ENCODE measurements at places on chromosomes 6 and 20.

GRCh38 chr6:134389658-134390057 lies 71.7 kb upstream of the SGK1 start:
- DNase-seq = no peak

GRCh38 chr6:119034827-119035458 lies 43.5 kb downstream of the FAM184A start:
- no peak for DNase-seq

DNA sequence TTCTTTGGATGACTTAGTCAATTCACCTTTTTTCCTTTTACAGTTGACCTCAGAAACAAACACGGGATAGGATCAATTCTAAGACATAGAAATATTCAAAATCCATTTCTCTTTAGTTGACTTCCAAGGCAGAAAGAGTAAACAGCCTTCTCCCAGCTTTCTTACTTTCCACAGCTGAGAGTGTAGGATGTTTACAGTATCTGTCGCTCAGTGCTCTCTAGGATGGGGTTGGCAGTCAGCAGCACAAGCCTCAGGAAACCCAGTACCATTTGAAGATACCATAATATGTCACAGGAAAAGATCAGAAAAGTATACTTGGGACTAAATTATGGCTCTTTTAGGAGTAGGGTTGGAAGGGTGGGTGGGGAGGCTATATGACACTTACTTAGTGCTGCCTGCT lies 88.2 kb downstream of the OGFRL1 start:
- no peak for DNase-seq

DNA sequence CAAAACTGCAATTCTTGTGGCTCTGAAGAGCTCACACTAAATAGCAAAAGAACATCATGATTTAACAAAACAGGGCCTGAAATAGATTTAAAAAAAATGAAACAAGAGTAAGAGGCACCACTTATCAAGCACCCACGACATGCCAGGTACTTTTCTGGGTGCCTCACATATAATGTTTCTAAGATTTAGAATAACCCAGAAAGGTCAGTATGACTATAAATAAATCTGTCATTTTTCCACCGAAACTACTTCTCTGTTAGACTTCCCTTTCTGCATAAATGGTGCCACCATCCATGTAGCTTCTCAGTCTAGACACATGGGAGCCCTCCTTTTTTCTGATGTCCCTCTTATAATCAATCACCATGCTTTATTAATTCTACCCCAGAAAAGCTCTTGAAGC lies 652.4 kb upstream of the CHD6 start:
- DNase-seq = no peak

DNA sequence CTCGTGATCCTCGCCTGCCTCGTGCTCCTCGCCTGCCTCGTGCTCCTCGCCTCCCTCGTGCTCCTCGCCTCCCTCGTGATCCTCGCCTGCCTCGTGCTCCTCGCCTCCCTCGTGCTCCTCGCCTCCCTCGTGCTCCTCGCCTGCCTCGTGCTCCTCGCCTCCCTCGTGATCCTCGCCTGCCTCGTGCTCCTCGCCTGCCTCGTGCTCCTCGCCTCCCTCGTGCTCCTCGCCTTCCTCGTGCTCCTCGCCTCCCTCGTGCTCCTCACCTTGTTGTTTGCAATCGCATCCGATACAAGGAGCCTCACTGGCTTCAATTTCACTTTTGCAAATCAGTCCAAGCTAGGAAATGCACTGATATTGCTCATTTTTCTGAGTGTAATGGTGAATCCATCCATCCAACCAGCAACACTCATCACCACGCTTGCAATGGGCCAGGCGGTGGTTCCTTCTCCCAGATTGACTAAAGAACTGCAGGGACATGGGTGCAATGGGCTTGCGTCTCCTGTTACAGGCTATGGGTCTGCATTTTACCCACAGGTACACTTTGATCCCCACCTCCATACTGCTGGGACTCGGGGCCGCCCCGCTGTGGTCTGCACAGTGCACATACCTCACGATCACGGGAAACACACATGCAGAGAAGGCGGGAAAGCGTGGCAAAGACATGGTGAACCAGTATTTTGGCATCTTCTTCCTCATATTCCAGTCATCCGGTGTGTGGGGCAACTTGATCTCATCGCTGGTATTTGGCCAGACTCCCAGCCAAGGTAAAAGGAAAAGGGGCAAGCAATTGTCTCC lies 4.6 kb downstream of the UNC93A start:
- no peak for DNase-seq

- DNase-seq = no peak
These were observed 789.7 kb downstream of the FRK start for GRCh38 chr6:115270953-115271352.

DNA sequence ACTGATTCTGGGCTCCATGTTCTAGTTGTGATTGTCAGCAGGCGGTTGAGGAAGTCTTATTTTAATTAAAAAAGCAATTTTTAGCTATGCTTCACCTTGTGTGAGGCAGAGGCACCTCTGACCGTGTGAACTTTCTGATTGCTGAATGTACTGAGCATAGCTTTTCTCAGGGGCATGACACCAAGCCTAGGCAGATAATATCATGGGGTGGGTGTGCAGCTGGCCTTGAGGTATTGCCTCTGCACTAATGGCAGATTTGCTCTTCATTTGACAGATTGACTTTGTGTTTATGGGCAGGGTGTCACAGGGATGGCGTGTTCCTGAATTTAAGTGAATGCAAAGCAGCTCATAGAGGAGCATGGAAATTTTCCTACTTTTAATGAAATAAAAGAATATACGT lies 19.6 kb downstream of the CTNNBL1 start:
- no peak for DNase-seq

DNA sequence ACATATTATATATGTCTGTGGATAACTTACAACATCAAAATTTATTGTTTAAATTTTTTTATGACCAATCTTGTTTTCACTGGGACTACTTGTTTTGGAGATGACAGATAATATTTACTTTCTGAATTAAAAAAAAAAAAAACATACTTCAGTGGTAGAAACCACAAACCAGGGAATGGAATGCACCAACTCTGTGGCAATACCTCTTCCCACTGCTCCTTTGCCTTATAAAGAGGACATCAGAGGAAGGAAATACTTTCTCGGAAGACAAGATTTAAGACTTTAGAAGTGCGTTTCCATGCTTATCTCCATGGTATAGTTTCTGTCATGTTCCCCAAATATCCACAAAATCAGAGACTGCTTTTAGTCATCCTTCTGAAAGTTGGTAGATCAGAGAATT lies 1241.1 kb upstream of the EYS start:
- DNase-seq = no peak

- no peak for DNase-seq
These were observed 777.6 kb upstream of the HS3ST5 start for GRCh38 chr6:115120391-115120790.

Data from foreskin melanocyte (primary cell).